ENCODE measurements at places on chromosomes 6 and 20. TPM values are rescaled to one million over a fixed set of nuclear protein-coding genes. Genes with fewer than 3 reads are reported as not detected.
A peak's percentile ranks its signal among the peaks of the same experiment; 100 is the strongest.

GRCh38 chr6:157291356-157291755, 32.0 kb downstream of the TMEM242 start:
- no peak for DNase-seq
- H3K36me3 ChIP-seq: peaks cover 3% of the 10 kb centered on the region
- H3K27ac ChIP-seq: no peak overlapping the region
- H3K27me3 ChIP-seq: no peaks in the 10 kb centered on the region
- no peak overlapping the region for H3K4me3 ChIP-seq

GRCh38 chr6:30219244-30219643, 6.0 kb upstream of the TRIM26 start:
- H3K27ac ChIP-seq: no peak overlapping the region
- H3K27me3 ChIP-seq: no peaks in the 10 kb centered on the region
- peaks cover 10% of the 10 kb centered on the region for H3K36me3 ChIP-seq
- H3K4me3 ChIP-seq: no peak overlapping the region
- DNase-seq: peak; percentile 53

DNA sequence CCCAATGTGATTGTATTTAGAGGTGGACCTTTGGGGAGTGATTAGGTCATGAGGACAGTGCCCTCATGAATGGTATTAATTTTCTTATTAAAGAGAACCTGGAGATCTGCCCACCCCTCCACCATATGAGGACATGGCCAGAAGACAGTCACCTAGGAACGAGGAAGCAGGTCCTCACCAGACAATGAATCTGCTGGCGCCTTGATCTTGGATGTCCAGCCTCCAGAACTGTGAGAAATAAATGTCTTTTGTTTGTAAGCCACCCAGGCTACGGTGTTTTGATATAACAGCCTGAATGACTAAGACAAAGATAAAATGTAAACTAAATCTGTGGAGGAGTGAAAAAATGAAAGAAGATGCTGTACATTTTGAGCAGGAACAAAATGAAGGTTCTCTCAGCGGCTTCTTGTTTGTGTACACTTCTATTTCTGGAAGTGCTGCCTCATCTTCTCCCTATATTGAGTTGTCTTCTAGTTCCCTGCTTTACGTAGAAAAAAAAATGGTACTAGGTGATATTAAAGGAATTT, 1.5 kb upstream of the IPCEF1 start:
- peaks cover 15% of the 10 kb centered on the region for H3K4me1 ChIP-seq
- no peaks in the 10 kb centered on the region for H3K36me3 ChIP-seq
- no peak overlapping the region for H3K4me3 ChIP-seq
- DNase-seq: no peak
- H3K27me3 ChIP-seq: peaks cover 35% of the 10 kb centered on the region
- no peak overlapping the region for H3K27ac ChIP-seq

- no peak for DNase-seq
- no peaks in the 10 kb centered on the region for H3K36me3 ChIP-seq
- H3K4me1 ChIP-seq: peaks cover 4% of the 10 kb centered on the region
- no peaks in the 10 kb centered on the region for H3K27me3 ChIP-seq
- no peak overlapping the region for H3K4me3 ChIP-seq
Observed at GRCh38 chr6:101011186-101011585, 130.1 kb upstream of the ASCC3 start.

- H3K4me3 ChIP-seq: no peak overlapping the region
- no peaks in the 10 kb centered on the region for H3K4me1 ChIP-seq
- no peaks in the 10 kb centered on the region for H3K27me3 ChIP-seq
- DNase-seq: no peak
Observed at GRCh38 chr6:104253236-104253635, 606.5 kb downstream of the HACE1 start.

GRCh38 chr6:118825661-118826060, 68.3 kb upstream of the ASF1A start:
- H3K4me3 ChIP-seq: no peak overlapping the region
- no peaks in the 10 kb centered on the region for H3K27me3 ChIP-seq
- no peak for DNase-seq
- no peaks in the 10 kb centered on the region for H3K4me1 ChIP-seq

MYL9 gene
- 1.1 TPM for total RNA-seq
